ENCODE measurements at places on chromosomes 6 and 20.

GRCh38 chr6:18359237-18359885 is 27.8 kb upstream of the RNF144B start:
- no peak for DNase-seq

GRCh38 chr20:63351811-63352591 is 9.1 kb downstream of the CHRNA4 start:
- no peak for DNase-seq

DNA sequence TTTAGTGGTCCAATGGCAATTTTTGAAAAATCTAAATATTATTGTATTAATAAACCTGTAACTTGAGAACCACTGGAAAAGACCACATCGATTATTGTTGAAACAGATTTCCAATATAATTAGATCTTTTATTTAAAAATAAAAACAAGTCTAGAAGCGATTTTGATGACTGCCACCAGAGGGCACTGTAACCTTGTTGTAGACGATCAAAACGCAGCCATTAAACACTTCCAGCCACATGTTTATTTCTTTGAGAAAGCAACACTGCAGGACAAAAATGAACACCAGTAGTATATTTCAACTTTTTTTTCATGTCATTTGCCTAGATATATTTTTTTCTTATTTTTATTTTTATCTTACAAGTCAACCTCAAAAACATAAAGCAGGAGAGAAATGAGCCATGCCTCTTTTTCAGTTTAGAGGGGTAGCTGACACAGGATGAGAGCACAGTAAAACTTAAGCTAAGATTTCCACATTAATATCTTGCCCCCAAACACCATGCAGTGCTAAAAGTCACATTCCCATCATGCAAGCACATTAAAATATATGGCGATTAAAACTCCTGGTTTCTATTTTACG is 115.4 kb downstream of the OPRM1 start:
- peak; percentile 66 for DNase-seq

- no peak for DNase-seq
Measured at GRCh38 chr6:110622912-110623578, 146.6 kb upstream of the SLC22A16 start.

GRCh38 chr6:98845211-98846020 is 11.0 kb downstream of the POU3F2 start:
- peak; percentile 55 for DNase-seq

DNA sequence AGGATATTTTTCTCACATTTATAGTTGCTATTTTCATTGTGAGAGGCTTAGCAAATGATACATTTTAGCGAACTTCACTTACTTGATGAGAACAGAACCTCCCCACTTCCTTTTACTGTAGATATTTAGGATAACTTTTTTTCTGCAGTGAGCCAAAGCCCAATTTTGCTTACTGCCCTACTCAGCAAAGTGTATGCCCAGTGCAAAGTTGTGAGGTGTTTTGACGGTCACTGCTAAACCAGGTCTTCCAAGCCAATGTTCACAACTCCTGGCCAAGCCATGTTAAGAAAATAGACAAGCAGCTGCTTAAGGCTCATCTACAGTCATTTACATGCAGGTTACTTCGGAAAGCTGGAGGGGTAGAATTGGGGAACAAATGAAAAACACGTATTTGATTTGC is 144.8 kb downstream of the ADGRG6 start:
- DNase-seq: no peak

GRCh38 chr6:108454356-108454755 is 106.4 kb upstream of the FOXO3 start:
- DNase-seq: no peak

DNA sequence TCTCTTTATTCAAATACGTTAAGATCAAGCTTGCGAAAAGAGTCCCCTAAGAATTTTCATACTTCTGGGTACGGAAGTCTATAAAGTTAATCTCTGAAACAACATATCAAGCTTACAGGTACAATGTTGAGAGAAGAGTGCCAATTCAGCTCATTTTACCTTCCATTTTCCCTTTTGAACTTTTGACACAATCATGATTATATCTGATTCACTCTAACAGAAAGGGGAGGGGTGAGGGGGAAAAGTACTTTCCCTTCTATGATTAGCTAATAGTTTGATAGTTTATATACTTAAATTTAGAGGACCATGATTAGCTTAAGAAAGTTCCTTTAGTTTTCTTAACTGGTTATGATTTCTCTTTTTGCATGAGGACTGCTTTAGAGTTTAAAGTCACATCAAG is 33.5 kb downstream of the SNX3 start:
- no peak for DNase-seq

DNA sequence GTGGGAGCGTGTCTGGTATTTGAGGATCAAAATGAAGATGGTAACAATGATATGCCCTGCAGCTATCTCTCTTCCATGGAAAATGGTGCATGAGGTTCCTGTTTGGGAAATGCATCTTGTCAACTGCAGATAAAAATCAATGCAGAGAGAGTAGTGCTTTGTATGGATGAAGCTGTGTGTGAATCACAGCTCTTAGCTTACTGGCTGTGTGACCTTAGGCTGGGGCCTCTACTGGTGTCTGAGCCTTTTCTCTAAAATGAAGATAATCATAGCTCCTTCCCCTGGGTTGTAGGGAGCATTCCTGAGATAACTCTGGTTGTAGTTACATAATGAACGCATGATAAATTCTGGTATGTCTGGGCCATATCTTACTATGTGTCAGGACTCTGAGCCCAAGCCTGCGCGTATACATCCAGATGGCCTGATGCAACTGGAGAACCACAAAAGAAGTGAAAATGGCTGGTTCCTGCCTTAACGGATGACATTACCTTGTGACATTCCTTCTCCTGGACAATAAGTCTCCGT is 19.6 kb downstream of the ANGPT4 start:
- no peak for DNase-seq

DNA sequence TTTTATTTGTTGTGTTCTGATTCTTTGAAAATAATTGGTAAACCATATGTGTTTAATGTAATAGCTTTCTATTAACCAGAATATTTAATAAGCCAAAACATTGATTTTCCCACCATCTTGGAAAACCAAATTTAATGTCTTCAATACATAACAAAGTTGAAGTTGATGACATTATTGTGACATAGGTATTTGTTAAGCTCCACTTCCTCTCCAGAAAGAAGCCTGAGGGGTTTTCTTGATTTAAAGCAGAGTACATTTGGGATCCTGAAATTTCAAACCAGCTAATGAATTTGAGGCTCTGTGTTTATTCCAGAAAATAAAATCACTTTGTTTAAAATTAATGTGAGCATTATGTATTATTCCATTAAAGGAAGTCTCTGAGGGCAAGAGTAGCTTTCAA is 106.3 kb downstream of the PERP start:
- DNase-seq: no peak

GRCh38 chr6:165117121-165117520 is 192.3 kb downstream of the C6orf118 start:
- no peak for DNase-seq

DNA sequence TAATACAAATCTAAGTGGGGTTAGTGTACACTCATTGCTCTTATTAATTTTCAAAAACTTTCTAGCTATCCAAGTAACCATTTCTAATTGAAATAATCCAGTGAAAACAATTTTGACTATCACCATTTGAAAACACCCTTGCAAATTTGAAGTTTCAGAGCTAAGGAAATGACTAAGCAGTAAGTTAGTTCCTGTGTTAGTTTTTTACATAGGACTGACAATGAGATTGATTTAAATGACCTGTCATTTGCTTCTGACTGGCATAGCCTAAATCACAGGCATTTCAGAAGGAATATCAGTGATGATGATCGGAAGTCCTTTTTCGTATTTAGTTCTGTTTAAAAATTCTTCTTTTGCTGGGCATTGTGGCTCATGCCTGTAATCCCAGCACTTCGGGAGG is 27.0 kb downstream of the STK4 start:
- DNase-seq: no peak

DNA sequence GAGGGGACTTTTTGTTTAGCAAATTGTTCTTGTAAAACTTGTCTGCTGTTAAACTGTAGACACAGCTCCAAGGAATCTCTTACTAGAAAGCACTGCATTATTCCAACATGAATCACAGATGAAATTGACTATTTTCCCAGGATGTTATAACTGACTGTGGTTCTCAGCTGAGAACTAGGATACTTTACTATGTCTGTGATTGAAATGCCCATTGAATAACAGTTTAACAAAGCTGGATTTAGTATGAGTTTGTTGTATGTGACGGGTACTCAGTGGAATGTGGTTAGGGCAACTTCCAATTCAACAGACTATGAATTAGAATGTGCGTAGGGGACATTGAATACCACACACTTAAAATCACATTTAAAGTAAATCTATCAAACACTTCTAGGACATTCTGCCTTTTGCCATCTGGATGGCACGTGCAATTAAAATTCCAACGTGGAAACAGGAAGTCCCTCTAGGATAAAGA is 193.4 kb upstream of the PREP start:
- DNase-seq: no peak

DNA sequence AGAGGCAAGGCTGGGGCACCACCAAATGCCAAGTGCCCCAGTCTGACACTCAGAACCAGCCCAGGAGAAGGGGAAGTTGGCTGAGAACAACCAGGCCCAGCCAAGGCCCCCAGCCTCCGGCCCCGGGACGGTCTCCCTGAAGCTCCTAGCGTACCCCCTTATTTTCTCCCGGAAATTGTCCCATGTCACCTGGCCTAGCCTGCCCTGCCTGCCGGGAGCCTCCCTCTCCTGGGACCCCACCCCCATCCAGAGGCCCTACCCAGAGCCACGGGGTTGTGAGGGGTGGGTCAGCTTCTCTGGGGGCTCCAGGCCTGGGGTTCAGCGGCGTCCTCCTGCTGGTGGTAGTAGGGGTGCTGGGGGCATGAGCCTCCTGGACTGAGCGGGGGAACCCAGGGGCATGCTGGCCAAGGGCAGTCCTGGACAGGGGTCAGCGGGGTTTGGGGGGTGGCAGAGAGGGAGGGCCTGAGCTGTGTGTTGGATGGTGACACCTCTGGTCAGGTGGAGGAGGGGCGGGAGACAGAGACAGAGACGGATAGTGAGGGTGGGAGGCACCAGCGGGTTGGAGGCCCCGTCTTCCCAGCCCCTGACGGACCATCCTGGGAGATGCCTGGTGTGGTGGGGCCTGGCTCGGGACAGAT is 7.9 kb upstream of the SLCO4A1 start:
- DNase-seq: no peak

DNA sequence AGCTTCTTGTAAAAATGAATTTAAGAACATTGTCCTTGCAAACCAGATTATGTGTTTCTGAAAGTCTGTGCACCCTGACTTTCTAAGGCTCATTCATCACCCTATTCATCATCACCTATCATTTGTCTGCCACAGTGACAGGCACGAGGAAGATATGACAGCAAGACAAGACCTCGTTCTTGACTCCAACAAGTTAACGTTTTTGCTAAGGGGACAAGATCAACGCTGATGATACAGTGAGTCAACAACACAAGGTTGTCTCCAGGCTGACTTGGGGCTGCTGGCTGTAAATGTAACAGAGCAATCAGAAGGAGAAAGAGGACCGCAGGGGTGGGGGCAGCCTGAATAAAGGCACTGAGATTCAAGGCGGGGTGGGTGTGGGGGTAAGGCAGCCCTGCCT is 94.2 kb downstream of the FOXC1 start:
- no peak for DNase-seq

DNA sequence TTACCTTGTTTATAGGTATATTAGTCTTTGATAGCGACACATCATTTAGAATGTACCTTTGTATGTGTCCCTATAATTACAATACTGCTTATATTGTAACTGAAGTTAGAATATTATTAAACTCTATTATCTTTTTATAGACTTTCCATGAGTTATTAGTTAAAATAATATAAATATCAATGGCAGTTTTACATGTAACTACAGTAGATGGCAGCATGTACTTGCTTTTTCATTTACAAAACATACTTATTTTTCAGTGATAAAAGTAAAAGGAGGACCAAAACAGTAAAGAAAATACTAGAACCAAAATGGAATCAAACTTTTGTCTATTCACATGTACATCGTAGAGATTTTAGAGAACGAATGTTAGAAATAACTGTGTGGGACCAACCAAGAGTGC is 364.3 kb downstream of the RIMS1 start:
- no peak for DNase-seq

- DNase-seq: peak; percentile 50
Measured at GRCh38 chr6:33632558-33633039, 11.5 kb downstream of the ITPR3 start.

- DNase-seq: no peak
Measured at GRCh38 chr6:7143476-7143974, 35.8 kb downstream of the RREB1 start.

DNA sequence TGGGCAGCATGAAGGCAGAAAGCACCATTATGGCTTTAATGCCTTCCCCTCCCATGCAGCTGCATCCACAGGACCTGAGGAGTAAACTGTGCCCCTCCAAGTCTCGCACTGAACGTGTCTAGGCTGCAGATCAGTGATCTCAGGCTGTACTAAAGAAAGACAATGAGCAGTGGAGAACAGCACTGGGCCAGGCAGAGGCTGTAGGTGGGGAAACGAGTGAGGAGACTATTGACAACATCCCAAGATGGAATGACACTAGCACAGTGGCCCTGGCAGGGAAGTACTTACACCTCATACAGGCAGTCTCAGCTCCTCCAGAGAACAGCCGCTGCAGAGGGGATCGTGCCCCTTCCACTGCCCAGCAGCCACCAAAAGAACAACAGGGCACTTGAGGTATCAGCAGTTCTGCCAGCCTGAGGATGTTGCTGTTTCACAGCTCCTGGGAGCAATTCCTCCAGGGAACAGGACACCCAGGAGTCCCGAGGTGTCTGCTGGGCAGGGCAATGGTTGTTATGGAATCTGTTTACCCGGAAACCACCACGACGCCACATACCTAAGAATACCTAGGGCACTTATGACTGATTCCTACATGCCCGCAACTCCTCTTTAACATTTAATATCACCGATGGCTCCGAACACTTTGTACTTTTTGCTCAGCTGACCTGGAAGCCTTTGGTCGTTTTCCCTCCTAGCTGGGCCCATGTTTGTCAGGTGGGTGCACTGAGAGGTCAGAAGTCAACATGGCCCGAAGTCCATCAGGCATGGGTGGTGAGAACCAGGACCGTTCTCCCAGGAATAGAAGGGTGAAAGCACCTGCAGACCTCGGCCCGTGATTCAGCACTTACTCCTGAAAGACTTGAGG is 79.1 kb downstream of the SLC22A23 start:
- DNase-seq: no peak

DNA sequence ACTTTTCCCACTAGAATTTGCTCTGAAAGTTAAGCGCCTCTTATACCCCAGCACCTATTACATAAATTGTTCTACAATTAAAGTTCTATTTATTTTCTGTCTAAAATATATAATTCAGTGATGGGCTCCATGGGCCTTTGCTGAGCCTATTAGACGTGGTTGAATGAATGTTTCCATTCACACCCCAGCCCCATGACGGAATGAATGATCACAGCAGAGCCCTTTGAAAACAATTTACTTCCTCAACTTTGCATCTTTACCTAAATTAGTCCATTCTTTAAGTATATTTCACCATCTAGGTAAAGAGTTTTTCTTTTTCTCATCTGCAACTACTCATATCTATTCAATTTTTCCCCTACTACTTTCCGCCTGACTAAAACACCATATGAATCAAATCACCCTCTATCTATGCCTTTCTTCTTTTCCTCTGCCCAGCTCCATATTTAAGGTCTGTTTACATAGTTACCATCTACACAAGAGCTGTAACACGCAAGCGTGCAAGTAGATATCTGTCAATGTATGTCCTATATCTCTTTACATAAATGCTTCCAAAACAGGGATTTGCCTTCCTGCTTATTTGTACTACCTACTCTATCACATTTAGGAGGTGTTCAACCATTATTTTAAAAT is 69.7 kb downstream of the ECT2L start:
- DNase-seq: no peak
